ENCODE measurements at places on chromosomes 4 and X. TPM values are rescaled to one million over a fixed set of nuclear protein-coding genes. Genes with fewer than 3 reads are reported as not detected.

MAGEB5 gene
- total RNA-seq, result not detected

DNA sequence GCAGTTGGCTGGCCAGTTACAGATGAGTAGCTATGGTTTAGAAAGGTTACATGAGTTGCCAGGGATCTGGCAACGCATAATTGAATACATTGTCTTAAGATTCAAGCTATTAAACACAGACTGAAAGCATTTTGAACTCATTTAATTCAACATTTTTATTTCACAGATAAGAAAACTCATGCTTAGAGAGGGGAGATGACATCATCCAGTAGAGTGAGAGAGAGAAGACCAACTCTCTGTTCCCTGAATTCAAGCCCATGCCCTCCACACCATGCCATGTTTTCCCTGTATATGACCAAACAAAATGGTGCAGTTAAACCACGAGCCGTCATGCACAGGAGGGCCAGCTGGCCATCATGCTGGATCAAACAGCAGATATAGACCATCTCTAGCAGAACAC lies 22.6 kb downstream of the SNCA start:
- no peaks in the 10 kb centered on the region for H3K36me3 ChIP-seq
- no peaks in the 10 kb centered on the region for H3K4me1 ChIP-seq
- no peak overlapping the region for H3K4me3 ChIP-seq
- DNase-seq, result no peak
- H3K27ac ChIP-seq, result no peak overlapping the region

- no peak overlapping the region for H3K27ac ChIP-seq
- no peaks in the 10 kb centered on the region for H3K36me3 ChIP-seq
- no peaks in the 10 kb centered on the region for H3K27me3 ChIP-seq
Observed at GRCh38 chrX:46575991-46576392, 2.4 kb downstream of the CHST7 start.

XG gene
- 0.71 TPM for total RNA-seq

- no peak overlapping the region for H3K4me3 ChIP-seq
- no peak for DNase-seq
- no peak overlapping the region for H3K27ac ChIP-seq
- no peaks in the 10 kb centered on the region for H3K4me1 ChIP-seq
Observed at GRCh38 chrX:133741303-133741702, 244.1 kb downstream of the GPC3 start.

DNA sequence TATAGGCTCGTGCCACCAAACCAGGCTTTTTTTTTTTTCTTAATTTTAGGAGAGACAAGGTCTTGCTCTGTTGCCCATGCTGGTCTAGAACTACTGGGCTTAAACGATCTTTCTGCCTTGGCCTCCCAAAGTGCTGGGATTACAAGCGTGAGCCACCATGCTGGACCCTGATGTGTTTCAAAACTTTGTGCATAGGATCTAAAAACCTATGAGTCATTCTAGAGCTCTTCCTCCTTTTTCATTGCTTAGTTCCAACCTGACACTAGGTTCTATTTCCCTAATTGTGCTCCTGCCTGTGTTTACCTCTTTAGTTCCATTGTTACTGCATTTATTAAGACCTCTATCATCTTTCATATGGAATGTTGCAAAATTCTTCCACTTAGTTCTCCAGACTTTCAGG lies 57.3 kb downstream of the HPGD start:
- H3K4me1 ChIP-seq, result no peaks in the 10 kb centered on the region
- H3K4me3 ChIP-seq, result no peak overlapping the region
- DNase-seq, result no peak
- H3K27ac ChIP-seq, result no peak overlapping the region
- no peaks in the 10 kb centered on the region for H3K27me3 ChIP-seq

GRCh38 chr4:84803720-84804119 lies 162.8 kb downstream of the WDFY3 start:
- DNase-seq, result no peak
- H3K4me1 ChIP-seq, result no peaks in the 10 kb centered on the region
- no peak overlapping the region for H3K27ac ChIP-seq
- no peak overlapping the region for H3K4me3 ChIP-seq
- no peaks in the 10 kb centered on the region for H3K27me3 ChIP-seq

DRP2 gene
- not detected for total RNA-seq

- H3K27ac ChIP-seq, result no peak overlapping the region
- no peaks in the 10 kb centered on the region for H3K36me3 ChIP-seq
- no peak overlapping the region for H3K4me3 ChIP-seq
- no peaks in the 10 kb centered on the region for H3K27me3 ChIP-seq
Observed at GRCh38 chrX:41043196-41043595, 42.0 kb upstream of the USP9X start.

GRCh38 chrX:48488034-48488433 lies 12.0 kb downstream of the FTSJ1 start:
- no peak overlapping the region for H3K4me3 ChIP-seq
- no peaks in the 10 kb centered on the region for H3K36me3 ChIP-seq
- H3K4me1 ChIP-seq, result no peaks in the 10 kb centered on the region
- no peaks in the 10 kb centered on the region for H3K27me3 ChIP-seq
- H3K27ac ChIP-seq, result no peak overlapping the region

GRCh38 chr4:86977621-86978184 lies 42.9 kb downstream of the AFF1 start:
- no peak for DNase-seq
- H3K36me3 ChIP-seq, result no peaks in the 10 kb centered on the region
- H3K27ac ChIP-seq, result no peak overlapping the region
- H3K27me3 ChIP-seq, result no peaks in the 10 kb centered on the region

NLRP2B gene
- not detected for total RNA-seq

DNA sequence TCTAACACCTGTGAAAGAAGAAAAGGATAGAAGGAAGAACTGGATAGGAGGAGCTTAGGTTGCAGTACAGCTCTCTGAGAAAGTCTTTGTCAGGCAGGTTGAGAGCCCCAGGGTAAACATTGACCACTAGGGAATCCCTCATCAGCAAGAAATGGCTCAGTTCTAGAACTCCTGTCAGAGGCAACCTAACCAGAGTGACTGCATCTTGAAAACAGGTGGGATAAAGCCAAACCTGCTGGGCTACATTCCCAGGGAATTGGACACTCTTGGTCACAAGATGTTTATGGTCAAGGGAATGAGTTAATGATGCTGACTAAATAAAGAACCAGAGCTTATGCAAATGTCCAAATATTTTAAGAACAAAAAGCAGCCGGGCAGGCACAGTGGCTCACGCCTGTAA lies 108.3 kb upstream of the MED14 start:
- no peak for DNase-seq
- H3K27me3 ChIP-seq, result no peaks in the 10 kb centered on the region
- H3K36me3 ChIP-seq, result no peaks in the 10 kb centered on the region
- no peaks in the 10 kb centered on the region for H3K4me1 ChIP-seq
- no peak overlapping the region for H3K27ac ChIP-seq

DNA sequence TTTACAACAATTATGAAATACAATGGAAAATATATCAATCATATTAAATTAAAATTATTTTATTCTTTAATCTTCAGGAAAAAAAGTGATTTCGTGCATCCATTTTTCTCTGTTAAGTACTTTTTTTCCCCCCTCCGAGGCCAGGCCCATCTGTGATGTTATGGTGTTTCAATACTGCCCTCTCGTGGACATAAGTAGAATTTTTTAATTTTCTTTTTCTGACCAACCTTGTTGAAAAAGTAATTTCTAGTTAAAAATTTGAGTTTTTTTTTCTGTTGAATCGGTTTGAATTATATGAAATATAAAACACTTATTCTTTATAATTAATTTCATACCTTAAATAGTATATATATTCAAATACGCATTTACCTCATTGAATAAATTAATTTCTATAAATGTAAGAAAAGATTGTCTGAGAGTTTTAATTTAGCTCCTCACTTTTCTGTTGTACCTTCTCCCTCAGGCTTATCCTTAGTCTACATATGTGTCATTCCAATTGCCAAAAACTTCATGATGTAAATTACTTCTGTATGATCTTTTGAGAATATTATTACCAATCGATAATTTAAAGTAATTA lies 175.8 kb upstream of the TECRL start:
- no peak overlapping the region for H3K27ac ChIP-seq
- DNase-seq, result no peak
- no peaks in the 10 kb centered on the region for H3K27me3 ChIP-seq
- no peak overlapping the region for H3K4me3 ChIP-seq
- H3K4me1 ChIP-seq, result no peaks in the 10 kb centered on the region

GRCh38 chr4:56537147-56537546 lies 31.6 kb downstream of the ARL9 start:
- DNase-seq, result no peak
- H3K36me3 ChIP-seq, result no peaks in the 10 kb centered on the region
- H3K27me3 ChIP-seq, result no peaks in the 10 kb centered on the region
- H3K27ac ChIP-seq, result no peak overlapping the region
- H3K4me3 ChIP-seq, result no peak overlapping the region
- no peaks in the 10 kb centered on the region for H3K4me1 ChIP-seq

PPBP gene
- not detected for total RNA-seq

GRCh38 chrX:24491741-24492140 lies 26.7 kb downstream of the PDK3 start:
- no peak overlapping the region for H3K4me3 ChIP-seq
- no peak overlapping the region for H3K27ac ChIP-seq
- peaks cover 9% of the 10 kb centered on the region for H3K4me1 ChIP-seq
- DNase-seq, result no peak
- H3K27me3 ChIP-seq, result no peaks in the 10 kb centered on the region

DNA sequence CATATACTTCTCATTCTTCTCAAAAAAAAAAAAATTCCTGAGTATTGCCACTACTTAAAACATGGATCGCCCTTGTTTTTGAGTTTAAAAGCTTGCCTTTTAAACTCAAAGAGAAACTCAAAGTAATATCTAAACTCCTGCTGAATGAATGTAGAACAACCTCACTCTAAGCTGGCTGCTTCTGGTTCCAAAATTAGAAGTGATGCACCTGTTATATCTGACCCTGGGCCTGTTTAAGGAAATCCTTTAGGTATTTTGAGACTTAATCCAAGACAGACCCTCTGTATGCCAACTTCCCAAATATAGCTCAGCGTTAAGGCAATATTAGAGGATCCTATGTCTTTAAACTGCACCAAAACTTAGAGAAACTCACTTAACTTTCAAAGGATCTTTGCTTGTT lies 1.8 kb upstream of the OTUD4 start:
- peaks cover 10% of the 10 kb centered on the region for H3K4me1 ChIP-seq
- no peak for DNase-seq
- H3K27ac ChIP-seq, result no peak overlapping the region
- H3K36me3 ChIP-seq, result no peaks in the 10 kb centered on the region

SLC4A4 gene
- total RNA-seq, result 1.2 TPM

- no peak overlapping the region for H3K4me3 ChIP-seq
- H3K27me3 ChIP-seq, result no peaks in the 10 kb centered on the region
- H3K36me3 ChIP-seq, result no peaks in the 10 kb centered on the region
- H3K4me1 ChIP-seq, result no peaks in the 10 kb centered on the region
- no peak for DNase-seq
Observed at GRCh38 chr4:73865431-73866096, 3.6 kb upstream of the CXCL1 start.

BST1 gene
- total RNA-seq, result 1.1 TPM

GRCh38 chr4:114783215-114783595 lies 184.6 kb downstream of the UGT8 start:
- H3K36me3 ChIP-seq, result no peaks in the 10 kb centered on the region
- H3K27ac ChIP-seq, result no peak overlapping the region
- DNase-seq, result no peak
- H3K4me1 ChIP-seq, result no peaks in the 10 kb centered on the region
- no peaks in the 10 kb centered on the region for H3K27me3 ChIP-seq

GRCh38 chrX:130118441-130119311 lies 8.4 kb upstream of the ELF4 start:
- no peak for DNase-seq
- no peak overlapping the region for H3K4me3 ChIP-seq
- H3K27ac ChIP-seq, result no peak overlapping the region
- no peaks in the 10 kb centered on the region for H3K27me3 ChIP-seq
- no peaks in the 10 kb centered on the region for H3K4me1 ChIP-seq

DNA sequence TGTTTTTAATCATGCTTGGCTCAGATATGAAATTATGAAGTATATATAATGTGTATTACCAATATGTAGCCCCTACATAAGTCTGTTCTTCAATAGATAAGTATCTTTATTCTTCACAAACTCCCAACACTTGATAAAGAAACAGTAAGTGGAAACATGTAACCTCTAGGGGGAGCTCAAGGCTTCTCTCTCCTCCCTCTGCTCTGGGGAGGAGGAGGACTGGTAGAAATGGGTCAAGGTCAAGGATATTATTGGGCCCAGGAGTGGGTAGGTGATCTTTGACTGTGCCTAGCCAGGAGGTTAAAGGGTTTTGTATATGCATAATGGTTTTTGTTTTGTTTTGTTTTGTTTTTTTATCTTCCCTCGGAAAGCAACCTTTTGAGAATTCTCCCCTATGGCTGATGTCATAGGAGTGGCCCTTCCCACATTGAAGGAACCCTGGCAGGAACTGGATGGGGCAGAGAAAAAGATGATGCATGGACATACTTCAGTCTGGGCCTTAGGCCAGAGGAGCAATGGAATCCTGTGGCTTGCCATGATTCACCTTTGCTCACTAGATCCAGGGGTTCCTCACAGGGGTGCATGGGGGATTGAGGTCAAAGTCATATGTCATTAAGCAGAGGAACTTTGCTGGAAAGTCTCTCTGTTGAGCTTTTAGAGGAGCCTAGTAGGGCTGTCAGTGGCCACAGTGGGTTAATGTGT lies 460.3 kb downstream of the MID1IP1 start:
- H3K36me3 ChIP-seq, result no peaks in the 10 kb centered on the region
- DNase-seq, result peak; percentile 49
- no peaks in the 10 kb centered on the region for H3K4me1 ChIP-seq
- no peak overlapping the region for H3K27ac ChIP-seq
- no peaks in the 10 kb centered on the region for H3K27me3 ChIP-seq

CCNA2 gene
- total RNA-seq, result 0.56 TPM

- no peak for DNase-seq
- no peak overlapping the region for H3K27ac ChIP-seq
- H3K36me3 ChIP-seq, result no peaks in the 10 kb centered on the region
- no peak overlapping the region for H3K4me3 ChIP-seq
- no peaks in the 10 kb centered on the region for H3K27me3 ChIP-seq
Observed at GRCh38 chr4:150207871-150208270, 129.6 kb downstream of the DCLK2 start.

DNA sequence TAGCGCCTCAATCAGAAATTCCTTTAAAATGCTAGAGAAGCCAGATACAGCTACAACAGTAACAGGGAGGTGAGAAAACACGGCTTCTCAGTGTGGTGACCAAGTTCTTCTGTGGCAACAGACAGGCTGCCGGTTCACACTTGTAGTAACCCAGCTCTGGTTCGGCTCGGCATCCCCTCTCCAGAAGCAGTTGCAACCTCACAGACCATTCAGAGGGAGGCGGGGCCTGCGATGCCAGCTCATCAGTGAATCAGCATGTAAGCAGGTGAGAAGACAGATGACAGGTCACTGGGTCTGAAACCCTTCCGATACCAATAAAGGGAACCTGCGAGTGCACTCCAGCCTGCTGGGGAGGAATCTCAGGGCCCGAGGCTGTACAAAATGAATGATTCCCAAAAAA lies 251.0 kb downstream of the KCNIP4 start:
- no peak for DNase-seq
- no peak overlapping the region for H3K4me3 ChIP-seq
- H3K27ac ChIP-seq, result no peak overlapping the region

DCAF8L2 gene
- total RNA-seq, result not detected

Data from naive thymus-derived CD4-positive, alpha-beta T cell (primary cell).